ENCODE measurements at places on chromosomes 3 and 15.
A peak's percentile ranks its signal among the peaks of the same experiment; 100 is the strongest.

- no peak for DNase-seq
These were observed 176.7 kb downstream of the DIPK2A start for GRCh38 chr3:144148356-144148755.

GRCh38 chr3:114022145-114022802 is 34.1 kb downstream of the CCDC191 start:
- DNase-seq: no peak

- DNase-seq: no peak
These were observed 85.9 kb downstream of the BOC start for GRCh38 chr3:113297287-113297686.

GRCh38 chr3:69137005-69137404 is 14.6 kb upstream of the LMOD3 start:
- no peak for DNase-seq

DNA sequence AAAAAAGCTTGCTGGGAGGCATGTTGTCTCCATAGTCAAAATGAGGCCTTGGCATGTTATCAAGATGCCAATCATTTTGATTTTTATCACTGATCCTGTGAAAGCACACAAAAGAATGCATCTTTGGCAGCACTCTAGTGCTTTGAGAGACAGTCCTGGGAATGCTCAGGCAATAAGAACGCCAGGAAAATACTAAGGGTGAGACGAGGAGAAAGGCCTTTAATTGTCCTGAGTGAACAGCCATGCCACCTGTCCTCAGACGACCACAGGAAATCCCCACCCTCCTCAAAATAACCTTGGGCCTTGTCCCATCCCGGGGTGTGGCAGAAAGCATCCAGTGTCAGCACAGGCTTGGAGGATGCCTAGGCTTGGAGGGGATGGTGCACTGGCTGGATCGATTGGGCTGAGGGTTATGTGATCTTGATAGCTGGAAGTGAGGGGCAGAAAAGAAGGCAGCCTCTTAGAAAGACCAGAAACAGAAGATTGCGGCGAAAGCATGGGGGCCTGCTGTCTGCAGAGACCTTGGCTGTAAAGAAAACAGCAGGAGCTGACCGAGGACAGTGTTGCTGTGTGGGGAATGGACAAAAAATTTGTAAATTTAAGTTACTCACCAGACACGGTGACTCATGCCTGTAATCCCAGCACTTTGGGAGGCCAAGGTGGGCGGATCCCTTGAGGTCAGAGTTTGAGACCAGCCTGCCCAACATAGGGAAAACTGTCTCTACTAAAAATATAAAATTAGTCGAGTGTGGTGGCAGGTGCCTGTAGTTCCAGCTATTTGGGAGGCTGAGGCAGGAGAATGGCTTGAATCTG is 7.3 kb downstream of the TMEM158 start:
- DNase-seq: no peak

GRCh38 chr3:105518806-105519418 is 152.2 kb downstream of the ALCAM start:
- peak; percentile 1 for DNase-seq

DNA sequence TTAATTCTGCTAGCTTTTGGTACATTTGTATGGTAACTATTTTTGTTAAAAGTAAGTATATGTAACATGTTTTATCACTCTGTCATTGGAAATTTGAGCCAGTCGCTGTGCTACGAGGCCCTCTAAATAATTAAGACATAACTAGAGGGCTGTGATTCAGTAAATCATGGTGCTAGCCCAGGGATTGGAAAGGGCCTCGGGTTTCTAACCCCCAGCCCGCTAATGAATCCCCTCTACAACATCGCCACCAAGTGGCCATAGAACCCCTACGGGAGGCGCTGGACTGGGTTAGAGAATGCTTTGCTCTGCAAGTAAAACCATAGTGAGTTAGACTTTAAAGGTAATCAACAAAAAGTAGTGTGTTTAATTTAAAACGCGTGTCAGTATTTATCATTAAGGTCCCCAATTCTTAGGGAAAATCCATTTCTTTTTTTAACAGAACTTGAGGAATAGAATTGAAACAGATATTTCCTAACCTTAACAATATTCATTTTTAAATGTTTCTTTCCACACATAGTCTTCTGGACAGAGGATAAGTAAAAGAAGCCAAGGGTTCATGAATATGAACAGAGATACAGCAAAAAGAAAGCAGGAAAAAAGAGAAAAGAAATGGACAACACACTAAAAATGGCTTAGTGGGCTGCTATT is 744.7 kb downstream of the EPHA3 start:
- DNase-seq: no peak

DNA sequence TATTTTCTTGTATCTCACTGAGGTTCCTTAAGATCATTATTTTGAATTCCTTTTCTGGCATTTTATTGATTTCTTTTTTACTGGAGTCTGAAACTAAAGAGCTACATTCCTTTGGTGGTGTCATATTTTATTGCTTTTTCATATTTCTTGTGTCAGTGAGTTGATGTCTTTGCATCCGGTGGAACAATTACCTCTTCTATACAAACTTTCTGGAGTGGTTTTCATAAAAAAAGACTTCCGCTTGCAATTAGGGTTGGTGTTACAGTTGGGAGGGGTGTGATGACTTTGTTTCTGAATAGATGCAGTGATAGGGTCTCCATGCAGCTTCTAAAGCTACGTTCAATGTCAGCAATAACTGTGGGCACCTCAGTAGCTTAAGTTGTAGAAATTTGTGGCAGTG is 181.7 kb downstream of the LPP start:
- no peak for DNase-seq

- no peak for DNase-seq
These were observed 29.2 kb downstream of the PXK start for GRCh38 chr3:58361866-58362265.

- DNase-seq: no peak
These were observed 227.2 kb downstream of the XXYLT1 start for GRCh38 chr3:195043607-195044339.

DNA sequence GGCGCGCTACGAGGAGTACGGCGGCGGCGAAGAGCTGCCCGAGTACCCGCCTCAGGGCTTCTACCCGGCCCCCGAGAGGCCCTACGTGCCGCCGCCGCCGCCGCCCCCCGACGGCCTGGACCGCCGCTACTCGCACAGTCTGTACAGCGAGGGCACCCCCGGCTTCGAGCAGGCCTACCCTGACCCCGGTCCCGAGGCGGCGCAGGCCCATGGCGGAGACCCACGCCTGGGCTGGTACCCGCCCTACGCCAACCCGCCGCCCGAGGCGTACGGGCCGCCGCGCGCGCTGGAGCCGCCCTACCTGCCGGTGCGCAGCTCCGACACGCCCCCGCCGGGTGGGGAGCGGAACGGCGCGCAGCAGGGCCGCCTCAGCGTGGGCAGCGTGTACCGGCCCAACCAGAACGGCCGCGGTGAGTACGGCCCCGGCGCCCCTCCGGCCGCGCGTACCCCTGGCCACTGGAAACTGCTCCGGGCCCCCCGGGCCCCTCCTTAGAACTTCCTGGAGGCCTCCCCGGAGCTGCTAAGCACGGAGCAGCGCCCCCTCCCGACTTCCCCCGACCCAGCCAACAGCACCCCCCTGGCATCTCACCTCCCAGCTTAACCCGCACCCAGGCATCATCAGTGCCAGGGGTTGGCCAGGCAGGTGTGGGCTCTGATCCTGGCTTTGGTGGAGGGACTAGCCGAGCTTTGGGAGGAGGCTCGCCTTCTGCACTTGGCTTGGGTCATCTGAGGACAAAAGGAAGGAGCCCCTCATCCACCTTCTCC is 1.4 kb downstream of the LOXL1 start:
- DNase-seq: peak; percentile 72

GRCh38 chr3:114212646-114213045 is 24.7 kb downstream of the ZNF80 start:
- DNase-seq: no peak

GRCh38 chr3:104738271-104738670 is 628.4 kb upstream of the ALCAM start:
- no peak for DNase-seq

GRCh38 chr3:156729460-156730179 is 55.2 kb downstream of the TIPARP start:
- no peak for DNase-seq

- no peak for DNase-seq
These were observed 7.4 kb upstream of the SH3BP5 start for GRCh38 chr3:15339786-15340215.

- no peak for DNase-seq
These were observed 7.7 kb upstream of the IRAK2 start for GRCh38 chr3:10157031-10157430.

- DNase-seq: no peak
These were observed 58.4 kb upstream of the MINAR1 start for GRCh38 chr15:79373728-79374127.

DNA sequence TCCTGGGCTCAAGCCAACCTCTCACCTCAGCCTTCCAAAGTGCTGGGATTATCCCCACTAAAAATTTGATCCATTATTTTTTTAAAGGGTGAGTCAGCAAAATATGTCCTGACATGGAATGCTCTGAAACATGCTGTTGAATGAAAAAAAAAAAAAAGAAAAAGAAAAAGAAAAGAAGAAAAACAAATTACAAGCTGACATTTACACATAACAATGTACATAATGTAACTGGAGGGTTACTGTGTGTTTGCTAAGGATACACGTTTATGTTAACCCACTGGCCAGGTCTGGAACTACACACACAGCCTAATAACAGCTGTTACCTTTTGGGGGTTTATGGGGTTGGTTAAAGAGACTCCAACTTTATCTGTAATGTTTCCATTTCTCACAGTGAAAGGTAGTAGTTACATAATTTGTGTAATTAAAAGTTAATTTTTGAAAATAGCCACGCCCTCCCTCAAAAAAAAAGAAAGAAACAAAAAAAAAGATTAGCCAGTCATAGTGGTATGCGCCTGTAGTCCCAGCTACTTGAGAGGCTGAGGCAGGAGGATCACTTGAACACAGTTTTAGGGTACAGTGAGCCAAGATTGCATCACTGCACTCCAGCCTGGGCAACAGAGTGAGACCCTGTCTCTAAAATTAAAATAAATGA is 3.1 kb upstream of the MESP2 start:
- no peak for DNase-seq

GRCh38 chr3:71244153-71244825 is 339.2 kb downstream of the FOXP1 start:
- DNase-seq: no peak

GRCh38 chr3:10273702-10274305 is 18.9 kb downstream of the GHRL start:
- DNase-seq: no peak

GRCh38 chr3:117893638-117894037 is 1141.0 kb downstream of the IGSF11 start:
- no peak for DNase-seq

GRCh38 chr15:70794596-70795310 is 31.4 kb upstream of the UACA start:
- DNase-seq: no peak

DNA sequence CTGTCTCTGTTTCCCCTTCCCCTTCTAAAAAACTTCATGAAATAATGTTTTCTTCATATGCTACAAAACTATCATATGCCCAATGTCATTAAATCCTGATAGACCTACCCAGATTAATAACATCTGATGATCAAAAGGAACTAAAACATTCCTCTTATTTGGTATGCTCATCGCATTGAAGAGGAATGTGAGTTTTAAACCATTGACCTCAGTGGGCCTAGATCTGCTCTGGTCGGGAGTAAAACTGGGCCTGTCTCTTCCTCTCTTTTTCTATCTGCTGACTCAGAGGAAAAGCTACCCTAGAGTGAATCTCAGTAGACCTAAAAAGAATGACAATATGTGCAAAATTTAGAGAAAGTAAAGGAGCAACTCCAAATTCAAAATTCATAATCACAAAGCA is 275.8 kb downstream of the SATB1 start:
- DNase-seq: no peak

DNA sequence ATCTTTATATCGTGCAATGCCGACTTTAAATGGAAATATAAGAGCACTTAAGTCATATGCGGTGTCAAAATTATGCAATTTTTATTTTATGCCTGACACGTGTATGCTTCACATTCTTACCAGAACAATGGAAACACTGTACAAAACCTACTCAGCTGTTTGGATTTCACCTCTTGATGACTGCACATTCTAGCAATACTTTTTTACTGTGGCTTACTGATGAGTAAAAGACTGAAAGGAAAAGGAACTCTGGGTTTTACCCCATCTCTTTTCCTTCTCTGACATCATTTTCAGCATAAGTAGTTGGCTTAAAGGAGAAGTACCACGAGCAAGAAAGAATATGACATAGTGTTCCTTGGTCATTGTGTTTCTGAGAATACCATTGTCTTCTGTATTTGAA is 142.8 kb downstream of the POLR2M start:
- no peak for DNase-seq

GRCh38 chr3:187662848-187663409 is 7.3 kb downstream of the SST start:
- no peak for DNase-seq

Measured in activated CD4-positive, alpha-beta T cell treated with anti-CD3 and anti-CD28 coated beads, Interleukin-2, amount 50 U/mL, for 4 hours (primary cell).